ENCODE measurements at places on chromosomes 3 and 15. TPM values are rescaled to one million over a fixed set of nuclear protein-coding genes. Genes with fewer than 3 reads are reported as not detected.

DNA sequence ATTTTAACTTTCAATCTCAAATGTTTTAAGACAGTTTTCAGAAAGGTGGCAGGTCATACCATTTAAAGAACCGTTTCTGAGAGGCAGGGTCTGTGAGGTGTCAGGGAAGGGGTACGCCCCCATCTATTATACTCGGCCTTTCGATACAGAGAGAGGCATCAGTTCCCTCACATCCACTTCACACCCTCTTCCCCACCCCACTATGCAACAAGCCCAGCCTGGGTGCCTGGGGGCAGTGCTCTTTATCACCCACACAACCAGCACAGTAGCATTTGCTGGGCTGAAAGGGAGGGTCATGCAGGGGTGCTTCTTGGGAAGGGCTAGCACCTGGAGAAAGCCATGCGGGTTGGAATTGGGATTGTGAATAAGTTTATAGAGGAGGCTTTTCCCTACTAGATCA is 56.0 kb upstream of the KCNMB2 start:
- H3K4me1 ChIP-seq: no peaks in the 10 kb centered on the region
- no peak overlapping the region for H3K4me3 ChIP-seq
- H3K36me3 ChIP-seq: no peaks in the 10 kb centered on the region
- H3K27me3 ChIP-seq: no peaks in the 10 kb centered on the region
- no peak for DNase-seq

DNA sequence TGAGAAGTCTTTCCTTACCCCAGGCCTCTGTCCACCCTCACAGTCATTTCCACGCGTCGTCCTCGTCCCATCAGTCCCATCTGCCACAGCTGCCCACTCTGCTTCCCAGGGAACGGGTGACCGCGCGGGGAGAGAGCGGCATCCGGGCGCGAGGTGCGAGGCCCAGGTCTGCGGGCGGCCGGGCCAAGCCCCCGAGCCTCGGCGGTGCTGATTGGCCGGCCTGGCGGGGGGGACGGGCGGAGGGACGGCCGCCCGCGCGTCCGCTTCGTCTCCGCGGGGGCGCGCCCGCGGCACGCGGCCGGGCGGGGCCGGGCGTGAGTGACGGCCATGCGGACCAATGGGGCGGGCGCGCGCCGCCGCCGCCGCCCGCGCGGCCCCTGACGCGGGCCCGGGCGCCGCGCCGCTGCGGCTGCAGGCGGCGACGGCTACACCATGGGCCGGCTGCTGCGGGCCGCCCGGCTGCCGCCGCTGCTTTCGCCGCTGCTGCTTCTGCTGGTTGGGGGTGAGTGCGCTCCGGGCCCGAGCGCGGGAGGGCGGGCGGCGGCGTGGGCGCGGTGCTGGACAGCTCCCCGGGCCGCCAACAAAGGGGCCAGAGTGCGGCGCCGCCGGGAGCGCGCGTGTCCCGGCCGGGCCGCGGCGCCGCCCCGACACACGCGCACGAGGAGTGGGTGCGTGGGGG is at the start of gene PODXL2:
Gene PODXL2 (plus strand): TSS at position 398 of the 679 bp plus-strand sequence. CDS start 35 bp downstream, at position 433.
- 0 out of 2 replicates have a peak, but pooled peaks cover 5% of the 10 kb centered on the region for H3K27me3 ChIP-seq
- DNase-seq: peak; percentile 59
- H3K36me3 ChIP-seq: no peaks in the 10 kb centered on the region
- H3K27ac ChIP-seq: no peak within 1 kb of the TSS
- H3K4me3 ChIP-seq: peak within 1 kb of the TSS; percentile 69

GRCh38 chr3:71129611-71130431 is 453.7 kb downstream of the FOXP1 start:
- no peak overlapping the region for H3K4me3 ChIP-seq
- no peaks in the 10 kb centered on the region for H3K27me3 ChIP-seq
- no peak for DNase-seq

The VIPR1 gene
- total RNA-seq: 23.9 TPM

DNA sequence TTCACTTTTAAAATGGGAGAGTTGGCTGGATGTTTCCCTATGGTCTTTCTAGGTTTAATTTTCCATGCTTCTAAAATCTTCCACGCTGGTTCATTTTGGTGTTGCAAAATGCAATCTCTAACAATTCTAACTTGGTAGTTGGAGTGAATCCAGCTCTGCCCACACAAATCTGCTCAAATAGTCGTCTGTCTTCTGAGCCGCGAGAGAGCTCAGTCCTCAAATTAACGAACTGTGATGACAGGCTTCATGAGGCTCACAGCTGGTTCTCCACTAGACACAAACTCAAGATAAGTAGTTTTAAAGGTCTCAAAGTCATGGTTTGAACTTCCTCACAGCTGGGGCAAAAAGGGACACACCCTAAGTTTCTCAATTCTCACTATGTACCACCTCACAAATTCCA is 178.6 kb upstream of the LYSMD4 start:
- H3K27ac ChIP-seq: no peak overlapping the region
- H3K4me1 ChIP-seq: no peaks in the 10 kb centered on the region
- H3K36me3 ChIP-seq: no peaks in the 10 kb centered on the region
- H3K27me3 ChIP-seq: peaks cover 47% of the 10 kb centered on the region
- H3K4me3 ChIP-seq: no peak overlapping the region

The RARB gene
- 1.0 TPM for total RNA-seq

The FBXL22 gene
- 0.17 TPM for total RNA-seq

DNA sequence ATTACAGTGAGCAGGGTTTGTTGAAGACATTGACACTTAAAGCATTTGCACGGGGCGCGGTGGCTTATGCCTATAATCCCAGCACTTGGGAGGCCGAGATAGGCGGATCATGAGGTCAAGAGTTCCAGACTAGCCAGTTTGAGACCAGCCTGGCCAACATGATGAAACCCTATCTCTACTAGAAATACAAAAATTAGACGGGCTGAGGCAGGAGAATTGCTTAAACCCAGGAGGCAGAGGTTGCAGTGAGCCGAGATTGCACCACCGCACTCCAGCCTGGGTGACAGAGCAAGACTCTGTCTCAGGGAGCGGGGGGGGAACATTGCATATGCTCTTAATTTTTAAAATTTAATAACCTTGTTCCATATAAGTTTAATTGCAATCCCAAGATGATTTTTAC is 11.9 kb downstream of the STT3B start:
- H3K36me3 ChIP-seq: no peaks in the 10 kb centered on the region
- DNase-seq: no peak
- H3K4me1 ChIP-seq: no peaks in the 10 kb centered on the region

DNA sequence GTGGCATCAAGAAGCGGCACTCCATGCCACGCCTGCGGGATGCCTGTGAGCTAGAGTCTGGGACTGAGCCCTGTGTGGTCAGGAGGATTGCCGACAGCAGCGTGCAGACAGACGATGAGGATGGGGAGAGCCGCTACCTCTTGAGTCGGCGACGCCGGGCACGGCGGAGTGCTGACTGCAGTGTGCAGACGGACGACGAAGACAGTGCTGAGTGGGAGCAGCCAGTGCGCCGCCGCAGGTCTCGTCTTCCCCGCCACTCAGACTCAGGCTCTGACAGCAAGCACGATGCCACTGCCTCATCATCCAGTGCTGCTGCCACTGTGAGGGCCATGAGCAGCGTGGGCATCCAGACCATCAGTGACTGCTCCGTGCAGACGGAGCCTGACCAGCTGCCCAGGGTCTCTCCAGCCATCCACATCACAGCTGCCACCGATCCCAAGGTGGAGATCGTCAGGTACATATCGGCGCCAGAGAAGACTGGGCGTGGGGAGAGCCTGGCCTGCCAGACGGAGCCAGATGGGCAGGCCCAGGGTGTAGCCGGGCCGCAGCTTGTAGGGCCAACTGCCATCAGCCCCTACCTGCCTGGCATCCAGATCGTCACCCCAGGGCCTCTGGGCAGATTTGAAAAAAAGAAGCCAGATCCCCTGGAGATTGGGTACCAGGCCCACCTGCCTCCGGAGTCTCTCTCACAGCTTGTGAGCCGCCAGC is 16.8 kb upstream of the APEH start:
- H3K36me3 ChIP-seq: no peaks in the 10 kb centered on the region
- H3K27me3 ChIP-seq: no peaks in the 10 kb centered on the region
- no peaks in the 10 kb centered on the region for H3K4me1 ChIP-seq
- no peak overlapping the region for H3K4me3 ChIP-seq
- DNase-seq: no peak
- no peak overlapping the region for H3K27ac ChIP-seq

The SERINC4 gene
- total RNA-seq: 0.46 TPM

The SUSD5 gene
- 0.35 TPM for total RNA-seq

- no peak overlapping the region for H3K4me3 ChIP-seq
- DNase-seq: no peak
- no peaks in the 10 kb centered on the region for H3K4me1 ChIP-seq
- no peaks in the 10 kb centered on the region for H3K36me3 ChIP-seq
- no peak overlapping the region for H3K27ac ChIP-seq
- no peaks in the 10 kb centered on the region for H3K27me3 ChIP-seq
These were observed 58.6 kb upstream of the SLC12A8 start for GRCh38 chr3:125271127-125271526.

The WDR49 gene
- total RNA-seq: 0.28 TPM

- H3K4me1 ChIP-seq: no peaks in the 10 kb centered on the region
- H3K36me3 ChIP-seq: no peaks in the 10 kb centered on the region
- peaks cover 64% of the 10 kb centered on the region for H3K27me3 ChIP-seq
- H3K4me3 ChIP-seq: no peak overlapping the region
These were observed 115.3 kb upstream of the NEO1 start for GRCh38 chr15:72936691-72937679.

DNA sequence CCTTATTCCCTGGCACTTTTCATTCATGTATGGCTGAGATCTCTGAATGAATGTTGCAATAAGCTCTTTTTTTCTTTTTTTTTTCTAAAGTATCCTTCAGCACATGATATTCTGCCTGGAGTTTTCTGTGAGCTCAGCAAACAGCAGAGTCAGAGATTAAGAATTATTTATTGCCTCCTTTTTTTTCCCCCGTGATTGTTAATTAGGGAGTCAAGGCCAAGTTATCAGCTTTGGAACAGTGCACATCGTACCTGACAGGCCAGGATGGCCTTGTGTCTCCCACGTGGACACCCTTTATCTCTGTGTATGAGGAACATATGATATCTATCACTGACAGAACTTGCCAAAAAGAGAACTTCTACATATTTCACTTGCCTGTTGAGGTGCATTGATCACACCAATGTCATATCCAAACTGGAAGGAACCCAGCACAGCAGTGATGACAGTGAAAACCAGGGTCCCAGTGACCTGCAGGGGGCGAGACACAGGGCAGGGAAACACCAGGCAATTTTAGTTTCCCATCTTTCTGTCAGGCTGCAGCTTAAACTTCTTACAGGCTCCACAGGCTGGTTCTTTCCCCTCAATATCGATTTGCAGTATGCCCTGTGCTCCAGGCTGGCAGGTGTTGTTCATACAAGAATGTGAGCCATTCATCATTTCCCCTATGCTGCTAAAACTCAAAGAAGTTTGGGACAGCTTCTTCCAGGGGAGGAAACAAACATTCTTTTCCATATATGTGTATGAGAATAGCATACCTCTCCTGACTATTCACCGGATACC is 8.2 kb downstream of the SLC2A2 start:
- DNase-seq: no peak
- no peaks in the 10 kb centered on the region for H3K27me3 ChIP-seq
- H3K4me3 ChIP-seq: no peak overlapping the region
- no peaks in the 10 kb centered on the region for H3K4me1 ChIP-seq
- no peaks in the 10 kb centered on the region for H3K36me3 ChIP-seq

The TTC21A gene
- total RNA-seq: 9.0 TPM

DNA sequence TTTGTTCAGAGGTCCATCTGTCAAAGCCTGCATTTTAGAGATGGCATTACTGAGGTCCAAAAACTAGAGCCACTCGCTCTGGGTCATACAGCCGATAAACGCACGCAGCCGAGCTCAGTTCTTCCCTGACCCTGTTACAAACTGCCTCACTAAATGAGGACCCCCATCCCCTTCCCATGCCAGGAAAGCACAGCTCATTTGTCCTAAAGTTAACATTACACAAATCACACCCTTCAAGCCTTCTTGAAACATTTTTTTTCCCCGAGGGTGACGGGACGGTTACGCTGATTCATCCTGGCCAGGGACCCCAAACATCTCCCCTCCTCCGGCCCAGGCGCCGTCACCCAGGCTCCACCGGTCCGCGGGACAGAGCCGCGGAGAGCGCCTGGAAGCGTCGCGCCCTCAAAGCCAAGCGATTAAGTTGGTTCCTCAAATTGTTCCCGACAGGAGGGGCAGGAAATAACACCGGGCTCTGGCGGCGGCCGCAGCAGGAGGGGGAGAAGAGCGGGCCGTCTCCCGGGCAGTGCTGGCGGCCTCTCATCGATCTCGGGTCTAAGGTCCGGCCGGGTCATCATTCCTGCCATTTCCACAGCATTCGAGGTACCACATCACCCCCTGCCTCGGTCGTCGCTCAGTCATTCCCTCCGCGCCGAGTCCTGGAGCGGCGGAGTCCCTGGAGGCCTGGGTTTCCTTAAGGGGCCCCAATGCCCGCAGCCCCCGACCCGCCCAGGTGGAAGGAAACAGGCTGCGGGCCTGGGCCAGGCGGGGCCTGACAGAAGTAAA is 619 bp upstream of the CMTM8 start:
- no peaks in the 10 kb centered on the region for H3K27me3 ChIP-seq
- H3K36me3 ChIP-seq: 0 out of 2 replicates have a peak, but pooled peaks cover 3% of the 10 kb centered on the region
- H3K4me3 ChIP-seq: peak overlapping the region; percentile 60
- H3K27ac ChIP-seq: no peak overlapping the region
- H3K4me1 ChIP-seq: peaks cover 17% of the 10 kb centered on the region

- H3K27ac ChIP-seq: no peak overlapping the region
- H3K4me3 ChIP-seq: no peak overlapping the region
- no peak for DNase-seq
- no peaks in the 10 kb centered on the region for H3K27me3 ChIP-seq
These were observed 70.3 kb downstream of the TGFBR2 start for GRCh38 chr3:30676424-30677346.

- H3K4me3 ChIP-seq: no peak overlapping the region
- no peak overlapping the region for H3K27ac ChIP-seq
- H3K36me3 ChIP-seq: no peaks in the 10 kb centered on the region
- H3K27me3 ChIP-seq: no peaks in the 10 kb centered on the region
These were observed 216.0 kb downstream of the TLE3 start for GRCh38 chr15:69881766-69882165.

The ADGRG7 gene
- total RNA-seq: not detected

The CFAP161 gene
- 1.4 TPM for total RNA-seq

The C3orf62 gene
- total RNA-seq: 12.4 TPM

The ROPN1B gene
- total RNA-seq: 0.50 TPM

The FGF7 gene
- total RNA-seq: not detected

The ASB14 gene
- not detected for total RNA-seq

The BSN gene
- 0.23 TPM for total RNA-seq

GRCh38 chr3:112303764-112304325 is 9.8 kb upstream of the SLC9C1 start:
- no peak for DNase-seq
- no peak overlapping the region for H3K4me3 ChIP-seq
- H3K27me3 ChIP-seq: no peaks in the 10 kb centered on the region
- no peak overlapping the region for H3K27ac ChIP-seq
- no peaks in the 10 kb centered on the region for H3K4me1 ChIP-seq

GRCh38 chr15:90013503-90013937 is 12.4 kb downstream of the ZNF710 start:
- H3K36me3 ChIP-seq: peaks cover 17% of the 10 kb centered on the region
- H3K27ac ChIP-seq: no peak overlapping the region
- no peaks in the 10 kb centered on the region for H3K4me1 ChIP-seq
- DNase-seq: no peak
- no peaks in the 10 kb centered on the region for H3K27me3 ChIP-seq

The SCAANT1 gene
- total RNA-seq: not detected

GRCh38 chr3:8571256-8571655 is 69.6 kb downstream of the LMCD1 start:
- no peak overlapping the region for H3K27ac ChIP-seq
- DNase-seq: no peak
- no peak overlapping the region for H3K4me3 ChIP-seq

Data from PC-9 (cell line).